Upper lobe of left lung (tissue), 6 donors: ENCODE measurements at places on chromosomes 7 and 10. TPM values are rescaled to one million over a fixed set of nuclear protein-coding genes. Genes with fewer than 3 reads are reported as not detected.
A peak's percentile ranks its signal among the peaks of the same experiment; 100 is the strongest.

Gene OR2A5
- not detected for total RNA-seq

DNA sequence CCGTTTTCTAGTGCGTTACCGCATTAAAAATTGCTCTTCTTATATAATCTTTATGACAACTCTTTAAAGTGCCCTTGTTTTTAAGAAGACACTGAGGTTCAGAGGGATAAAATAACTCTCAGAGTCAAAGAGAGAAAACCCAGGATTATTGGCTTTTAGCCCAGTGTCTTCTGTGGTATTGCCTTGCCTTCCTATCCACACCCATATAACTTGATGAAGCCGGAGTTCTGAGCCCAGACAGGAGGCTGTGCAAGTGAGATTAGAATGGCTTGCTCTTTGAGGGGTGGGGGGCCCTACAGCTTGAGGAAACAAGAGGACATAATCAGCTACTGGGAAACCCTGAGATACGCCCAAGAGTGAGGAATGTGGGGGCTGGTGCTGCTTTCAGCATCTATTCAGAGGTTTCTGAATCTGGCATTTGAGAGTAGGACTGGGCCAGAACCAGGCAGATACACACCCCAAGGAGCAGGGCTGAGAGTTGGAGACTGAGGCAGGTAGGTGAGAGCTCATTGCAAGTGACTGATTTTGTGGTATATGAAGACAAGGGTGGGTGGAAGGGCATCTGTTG lies 2.3 kb downstream of the PRXL2A start:
- DNase-seq = no peak

DNA sequence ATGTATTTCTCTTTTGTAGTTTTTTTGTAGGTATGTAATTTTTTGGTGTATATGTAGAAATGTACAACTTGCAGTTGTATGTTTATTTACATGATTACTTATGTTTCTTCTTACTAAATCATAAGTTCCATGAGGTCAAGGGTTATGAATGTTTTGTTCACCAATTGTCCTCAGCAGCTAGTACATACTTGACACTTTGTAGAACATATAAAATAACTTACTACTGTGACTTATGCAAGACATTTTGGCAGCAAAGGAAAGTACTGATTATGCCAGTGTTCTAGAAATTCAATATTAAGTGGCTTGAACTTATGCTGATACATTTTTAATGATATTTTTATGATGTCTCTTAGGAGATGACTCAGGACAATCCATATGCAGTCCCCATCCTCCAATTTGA lies 209.6 kb downstream of the DKK1 start:
- DNase-seq = no peak

GRCh38 chr10:31749301-31749700 lies 179.3 kb downstream of the ARHGAP12 start:
- DNase-seq = peak; percentile 46

GRCh38 chr10:43046288-43046991 lies 30.4 kb upstream of the RET start:
- DNase-seq = peak; percentile 17
